BE2C (cell line): ENCODE measurements at places on chromosomes 1 and 21.

DNA sequence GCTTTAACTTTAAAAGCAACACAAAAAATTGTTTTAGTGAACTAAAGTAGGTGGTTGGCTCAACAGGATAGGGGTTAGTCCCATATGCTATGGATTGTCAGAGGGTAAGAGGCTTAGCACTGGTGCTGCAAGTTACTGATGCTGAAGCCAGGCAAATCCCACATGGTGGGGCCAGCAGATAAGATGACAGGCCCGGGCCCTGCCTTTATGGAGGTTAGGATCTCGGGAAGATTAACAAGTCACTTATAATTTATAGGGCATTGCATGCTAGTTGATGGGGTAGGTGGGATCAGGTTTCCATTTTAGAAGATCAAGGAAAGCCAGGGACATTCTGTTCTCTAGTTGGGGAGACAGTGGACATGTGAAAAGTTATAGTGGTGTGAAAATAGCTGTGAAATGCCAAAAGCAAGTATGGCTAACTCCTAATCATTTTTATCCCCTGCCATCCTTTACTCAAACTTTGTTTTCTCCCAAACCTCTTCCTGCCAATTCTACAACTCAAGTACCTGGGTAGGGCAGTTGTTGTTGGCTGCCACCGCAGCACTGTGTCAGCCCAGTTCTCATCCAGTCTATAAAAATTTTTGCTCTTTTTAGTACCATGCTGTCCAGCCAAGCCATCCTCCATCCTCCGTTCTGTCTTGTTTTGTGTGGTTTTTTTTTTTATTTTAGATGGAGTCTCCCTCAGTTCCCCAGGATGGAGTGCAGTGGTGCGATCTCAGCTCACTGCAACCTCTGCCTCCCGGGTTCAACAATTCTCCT is 10.3 kb downstream of the CHAF1B start:
- no peak for DNase-seq

- DNase-seq, result no peak
These were observed 165.3 kb downstream of the SLC35F3 start for GRCh38 chr1:234069760-234070159.

DNA sequence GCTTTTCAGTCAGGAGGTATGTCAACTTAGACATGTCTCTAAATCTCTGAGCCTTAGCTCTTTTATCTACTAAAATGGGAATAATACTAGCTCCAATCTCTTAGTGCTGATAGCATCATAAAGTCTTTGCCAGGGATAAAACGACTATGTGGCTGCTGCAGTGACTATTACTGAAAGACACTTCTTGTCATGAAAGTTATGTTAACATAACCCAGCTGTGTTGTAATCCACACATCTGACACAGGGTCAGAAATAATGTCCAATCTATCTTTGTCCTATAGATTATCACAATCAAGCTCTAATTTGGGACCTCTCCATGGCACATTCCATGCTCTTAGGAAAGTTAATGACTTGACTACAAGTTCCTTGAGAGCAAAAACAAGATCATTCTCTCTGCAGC is 62.8 kb downstream of the JAK1 start:
- no peak for DNase-seq

DNA sequence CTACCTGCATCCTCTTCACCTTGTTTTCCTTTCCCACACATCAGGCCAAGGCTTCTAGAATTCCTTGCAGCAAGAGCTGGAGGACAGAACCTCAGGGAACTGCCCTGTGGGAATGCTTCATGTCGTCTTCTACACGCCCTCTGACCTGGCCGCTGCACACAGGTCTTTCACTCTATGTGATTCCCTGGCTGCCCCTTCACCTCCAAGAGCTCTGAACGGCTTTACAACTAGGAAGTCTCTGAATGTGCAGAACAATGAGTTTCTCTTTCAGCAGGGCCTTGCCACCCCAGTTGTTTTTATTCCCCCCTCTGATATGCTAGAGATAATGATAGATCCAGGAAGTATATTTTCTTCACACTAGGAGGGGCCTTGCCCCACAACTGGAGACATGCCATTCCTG is 142.6 kb downstream of the CLIC6 start:
- no peak for DNase-seq

GRCh38 chr1:27049607-27050006 is 37.0 kb upstream of the TENT5B start:
- DNase-seq, result peak; percentile 28

- DNase-seq, result no peak
These were observed 88.2 kb upstream of the PALMD start for GRCh38 chr1:99557546-99558202.

DNA sequence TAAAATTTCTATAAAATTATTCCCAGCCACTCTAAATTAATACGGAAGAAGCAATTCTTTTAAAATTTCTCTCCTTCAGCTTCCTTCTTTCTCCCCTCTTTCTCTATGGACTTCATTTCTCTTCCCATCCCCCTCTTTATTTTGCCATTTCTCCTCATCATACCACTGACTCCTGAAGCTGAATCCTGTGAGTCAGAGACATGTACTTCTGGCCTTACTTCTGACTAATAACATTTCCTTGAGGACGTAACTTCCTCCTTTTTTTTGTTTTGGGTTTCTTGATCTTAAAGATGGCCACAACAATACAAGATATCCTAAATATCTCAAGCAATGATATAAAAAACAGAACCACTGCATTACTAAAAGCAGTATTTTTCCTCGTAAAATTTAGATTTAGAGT is 63.6 kb upstream of the DENND1B start:
- no peak for DNase-seq

DNA sequence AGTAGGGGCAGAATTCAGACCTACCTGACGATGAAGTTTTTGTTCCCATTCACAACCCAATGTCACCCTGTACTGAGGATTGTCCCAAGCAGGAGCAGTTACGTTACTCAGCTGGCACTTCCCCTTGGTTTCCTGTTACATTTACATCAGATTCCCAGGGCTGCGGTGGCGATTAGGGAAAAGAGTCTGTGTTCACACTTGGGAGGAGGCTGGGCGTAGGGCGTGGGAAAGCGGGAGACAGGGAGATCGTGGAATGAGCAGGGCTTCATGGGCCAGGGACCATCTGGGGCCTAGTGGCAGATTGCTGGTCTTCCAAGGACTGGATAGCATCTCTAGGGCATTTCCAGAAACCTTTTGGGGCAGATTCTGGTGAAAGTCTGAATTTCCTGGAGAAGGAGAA is 39.0 kb downstream of the TBX19 start:
- DNase-seq, result no peak

- no peak for DNase-seq
These were observed 94.4 kb downstream of the SLC35F3 start for GRCh38 chr1:233998891-233999290.

GRCh38 chr1:2631136-2632050 is 1.4 kb downstream of the MMEL1 start:
- no peak for DNase-seq

GRCh38 chr1:154746622-154747299 is 123.3 kb downstream of the KCNN3 start:
- no peak for DNase-seq

GRCh38 chr1:174969977-174970376 is 29.8 kb upstream of the CACYBP start:
- no peak for DNase-seq
